Umbilical cord (tissue), 2 donors: ENCODE measurements at places on chromosomes 1 and 21. TPM values are rescaled to one million over a fixed set of nuclear protein-coding genes. Genes with fewer than 3 reads are reported as not detected.

Gene ZMYND12
- not detected for total RNA-seq

Gene LCE1C
- total RNA-seq: not detected

Gene LCE1B
- total RNA-seq: not detected

Gene SPATA46
- total RNA-seq: not detected

Gene FCRL1
- total RNA-seq: 0.72 TPM

Gene FCMR
- not detected for total RNA-seq

Gene MARK1
- total RNA-seq: 5.3 TPM

Gene FAM72D
- not detected for total RNA-seq

Gene HMCN1
- total RNA-seq: 29.6 TPM

GRCh38 chr1:209610631-209610905 is 27.1 kb downstream of the CAMK1G start:
- no peak for DNase-seq

- no peak for DNase-seq
These were observed 60.7 kb downstream of the ZNF697 start for GRCh38 chr1:119587341-119587740.

GRCh38 chr1:247113094-247113497 is 8.9 kb upstream of the ZNF669 start:
- no peak for DNase-seq

DNA sequence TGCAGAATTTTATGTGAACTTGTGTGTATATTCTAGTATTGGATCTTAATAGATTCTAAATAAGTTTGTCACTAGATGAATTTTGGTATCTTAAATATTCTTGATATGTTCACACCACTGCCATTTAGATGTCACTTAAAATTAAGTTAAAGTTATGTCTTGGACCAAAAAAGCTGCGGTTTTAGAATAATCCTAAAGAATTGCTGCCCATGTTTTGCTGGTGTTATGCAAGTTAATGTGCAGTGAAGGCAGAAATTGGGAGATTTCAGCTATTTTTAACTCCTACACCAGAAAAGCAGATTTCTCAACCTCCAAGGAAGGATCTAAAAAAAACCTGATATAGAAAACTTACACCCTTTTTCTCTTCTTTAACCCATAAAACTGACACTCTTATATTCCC is 757 bp downstream of the ACADM start:
- DNase-seq: peak; percentile 37

GRCh38 chr1:151372058-151372934 is at the start of gene SELENBP1:
SELENBP1 (minus strand) TSS chr1:151372705; CDS start chr1:151372641, 64 bp downstream.
- peak; percentile 90 for DNase-seq

- DNase-seq: peak; percentile 6
These were observed 34.6 kb upstream of the CTPS1 start for GRCh38 chr1:40944841-40945430.

GRCh38 chr1:40868051-40868723 is 6.0 kb upstream of the CITED4 start:
- peak; percentile 26 for DNase-seq

DNA sequence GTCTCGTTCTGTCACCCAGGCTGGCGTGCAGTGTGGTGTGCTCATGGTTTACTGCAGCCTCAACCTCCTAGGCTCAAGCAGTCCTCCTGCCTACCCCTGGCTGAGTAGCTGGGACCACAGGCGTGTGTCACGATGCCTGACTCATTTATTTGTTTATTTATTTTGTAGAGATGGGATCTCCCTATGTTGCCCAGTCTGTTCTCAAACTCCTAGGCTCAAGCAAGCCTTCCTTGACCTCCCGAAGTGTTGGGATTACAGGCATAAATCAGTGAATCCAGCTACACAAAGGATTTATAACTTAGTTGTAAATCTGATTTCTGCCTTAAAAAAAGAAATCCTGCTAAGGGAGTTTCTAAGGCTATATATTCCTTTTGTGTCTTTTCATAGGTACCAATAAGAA is 30.5 kb upstream of the ZNF496 start:
- DNase-seq: no peak

DNA sequence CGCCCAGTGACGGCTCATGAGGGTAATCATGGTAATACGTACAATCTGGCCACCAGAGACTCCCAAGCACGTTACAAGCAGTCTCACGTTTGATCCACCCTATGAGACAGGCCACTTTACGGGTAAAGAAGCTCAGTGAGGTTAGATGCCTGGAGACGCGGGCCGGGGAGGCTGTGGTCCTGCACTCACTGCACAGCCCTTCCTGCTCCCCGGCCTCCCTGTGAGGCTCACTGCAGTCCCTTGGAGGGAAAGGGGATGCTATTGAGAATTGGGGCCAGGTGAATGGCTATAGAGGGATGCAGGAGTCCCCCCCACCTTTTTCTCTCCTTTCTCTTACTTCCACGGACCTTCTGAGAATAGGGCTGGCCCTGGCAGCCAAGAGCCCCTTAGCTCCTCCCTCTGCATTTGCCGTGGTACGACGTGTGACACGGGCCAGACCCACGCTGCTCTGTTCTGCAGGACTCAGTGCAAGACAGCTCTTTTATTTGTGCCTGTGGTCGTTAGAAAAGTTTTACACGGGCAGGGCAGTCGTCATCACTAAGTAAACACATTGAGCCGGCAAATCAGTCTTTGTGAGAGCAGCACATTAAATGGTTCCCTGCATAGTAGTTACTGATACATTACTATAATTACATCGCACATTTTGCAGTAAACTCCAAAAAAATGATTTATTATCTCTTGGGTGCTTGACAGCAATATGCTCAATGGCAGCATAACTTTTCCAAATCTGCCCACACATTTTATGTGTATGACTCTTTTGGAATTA is 18.8 kb downstream of the KIF26B start:
- DNase-seq: no peak

DNA sequence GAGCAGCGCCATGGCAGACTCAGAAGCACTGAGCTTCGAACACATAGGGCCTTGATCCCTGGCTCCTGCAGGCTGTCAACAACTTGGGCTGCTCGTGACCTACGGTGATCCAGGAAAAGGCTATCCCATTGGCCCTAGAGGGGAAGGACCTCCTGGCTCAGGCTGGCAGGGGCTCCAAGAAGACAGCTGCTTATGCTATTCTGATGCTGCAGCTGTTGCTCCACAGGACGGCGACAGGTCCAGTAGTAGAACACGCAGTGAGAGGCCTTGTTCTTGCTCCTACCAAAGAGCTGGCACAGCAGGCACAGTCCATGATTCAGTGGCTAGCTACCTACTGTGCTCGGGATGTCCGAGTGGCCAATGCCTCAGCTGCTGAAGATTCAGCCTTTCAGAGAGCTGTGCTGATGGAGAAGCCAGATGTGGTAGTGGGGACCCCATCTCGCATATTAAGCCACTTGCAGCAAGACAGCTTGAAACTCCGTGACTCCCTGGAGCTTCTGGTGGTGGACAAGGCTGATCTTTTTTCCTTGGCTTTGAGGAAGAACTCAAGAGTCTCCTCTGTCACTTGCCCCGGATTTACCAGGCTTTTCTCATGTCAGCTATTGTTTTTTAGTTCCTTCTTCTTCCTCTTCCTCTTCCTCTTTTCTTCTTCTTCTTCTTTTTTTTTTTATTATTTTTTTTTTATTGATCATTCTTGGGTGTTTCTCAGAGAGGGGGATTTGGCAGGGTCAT is 18.9 kb downstream of the ITLN2 start:
- DNase-seq: no peak

- DNase-seq: no peak
These were observed 294.0 kb upstream of the PTBP2 start for GRCh38 chr1:96427616-96428015.

GRCh38 chr1:218284377-218284916 is 646 bp upstream of the RRP15 start:
- no peak for DNase-seq

GRCh38 chr1:161486806-161487741 is 18.2 kb upstream of the FCGR2A start:
- DNase-seq: peak; percentile 35

- peak; percentile 50 for DNase-seq
These were observed 23.3 kb downstream of the SLC6A17 start for GRCh38 chr1:110173466-110174105.

- no peak for DNase-seq
These were observed 11.9 kb downstream of the XKR8 start for GRCh38 chr1:27971674-27972073.

DNA sequence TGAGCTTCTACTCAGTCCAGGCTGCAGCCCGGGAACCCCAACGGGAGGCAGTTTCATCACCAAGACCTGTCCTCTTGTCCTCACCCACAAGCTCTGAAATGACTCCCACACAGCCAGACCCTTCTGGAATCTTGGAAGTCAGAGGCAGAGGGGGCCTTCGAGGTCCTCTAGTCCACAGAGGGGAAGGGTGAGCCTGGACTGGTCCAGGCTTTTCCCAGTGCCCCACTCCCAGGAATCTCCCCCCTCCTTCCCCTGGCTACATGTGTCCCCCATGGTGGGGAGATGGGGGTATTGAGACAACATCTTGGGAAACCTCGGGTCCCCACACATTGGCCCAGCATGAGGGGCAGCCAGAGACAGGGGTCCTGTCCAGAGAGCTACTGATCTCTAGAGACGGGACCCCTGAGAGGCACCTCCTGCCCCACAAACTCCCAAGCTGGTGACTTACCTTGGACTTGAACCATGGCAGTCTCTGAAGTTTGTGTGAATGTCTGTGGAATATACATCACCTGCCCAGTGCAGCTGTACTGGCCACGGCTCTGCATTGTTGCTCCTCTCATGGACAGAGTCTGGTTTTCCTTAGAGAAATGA is 19.4 kb upstream of the SLAMF9 start:
- DNase-seq: no peak

DNA sequence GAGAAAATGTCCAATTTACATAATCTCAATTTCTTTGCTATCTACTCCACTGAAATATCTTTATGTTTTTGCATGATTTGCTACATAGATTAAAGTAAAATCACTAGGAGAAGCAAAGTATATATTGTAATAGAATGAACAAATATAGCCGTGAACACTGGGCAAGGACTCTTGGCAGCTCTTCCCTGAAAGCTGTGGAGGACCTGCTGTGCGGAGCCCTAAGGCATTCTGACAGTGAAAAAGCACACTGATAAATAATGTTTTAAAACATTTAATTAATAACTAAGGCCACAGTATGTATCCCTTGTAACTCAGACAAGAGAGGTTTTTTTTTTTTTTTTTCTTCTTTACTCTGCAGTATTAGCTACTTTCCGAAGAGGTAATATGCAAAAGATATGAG is 256.1 kb upstream of the DPYD start:
- no peak for DNase-seq

DNA sequence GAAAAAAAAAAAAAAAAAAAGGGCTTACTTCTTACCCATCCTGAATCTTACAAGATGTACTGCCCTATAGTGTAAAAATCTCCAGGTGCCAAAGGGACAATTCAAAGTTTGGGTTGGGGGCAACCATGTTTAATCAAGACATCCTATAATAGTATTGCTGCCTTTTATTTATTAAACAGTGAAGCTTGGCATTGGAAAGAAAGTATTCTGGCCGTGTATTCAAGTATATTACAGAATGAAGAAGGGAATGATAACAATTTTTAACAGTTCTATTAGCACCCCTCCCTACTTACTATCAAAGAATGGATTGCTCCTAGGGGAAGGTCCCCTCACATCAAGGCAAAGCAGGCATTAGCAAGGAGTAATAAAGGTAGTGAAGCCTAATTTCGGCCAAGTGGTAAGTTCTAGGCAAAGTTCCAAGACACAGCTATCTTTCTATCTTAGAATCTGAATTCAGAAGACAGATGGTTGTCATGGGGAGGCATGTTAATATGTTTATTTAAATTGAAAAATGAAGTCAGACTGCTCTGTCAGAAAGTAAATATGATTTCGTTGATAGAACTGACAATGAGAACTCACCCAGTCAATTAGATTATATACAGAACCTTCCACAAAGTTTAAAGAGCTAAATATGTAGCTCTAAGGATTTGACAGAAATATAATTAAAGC is 24.6 kb downstream of the ST7L start:
- DNase-seq: no peak
